ENCODE measurements at places on chromosomes 5 and 9.

DNA sequence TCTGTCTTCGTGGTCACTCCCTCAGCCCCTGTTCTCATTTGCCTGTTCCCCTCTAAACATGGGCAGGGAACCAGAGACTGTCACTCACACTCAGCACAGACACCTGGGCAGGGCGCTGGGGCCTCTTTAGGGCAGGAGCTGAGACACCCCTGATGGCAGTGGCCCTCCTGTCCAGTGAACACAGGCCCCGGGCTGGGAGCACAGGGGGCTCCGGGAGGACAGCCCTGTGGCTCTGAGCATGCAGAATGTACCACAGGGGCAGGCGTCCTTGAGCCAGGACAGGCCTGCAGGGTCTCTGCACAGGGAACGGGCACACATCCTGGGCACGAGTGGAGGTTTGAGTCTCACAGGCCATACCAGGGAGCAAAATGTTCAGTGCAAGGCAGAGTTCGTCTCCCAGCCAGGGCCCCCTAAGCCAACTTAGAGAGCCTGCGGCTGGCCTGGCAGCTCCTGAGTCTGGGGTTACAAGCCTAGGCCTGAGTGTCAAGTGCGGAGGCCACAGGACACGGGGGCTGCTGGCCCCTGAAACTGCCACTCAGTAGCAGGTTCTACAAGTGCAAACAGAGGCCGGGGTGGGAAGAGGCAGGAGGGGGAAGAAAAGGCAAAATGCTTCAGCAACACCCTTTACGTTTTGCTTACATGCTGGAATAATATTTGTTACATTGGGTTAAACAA is 55.9 kb upstream of the NKD2 start:
- no peak for DNase-seq

DNA sequence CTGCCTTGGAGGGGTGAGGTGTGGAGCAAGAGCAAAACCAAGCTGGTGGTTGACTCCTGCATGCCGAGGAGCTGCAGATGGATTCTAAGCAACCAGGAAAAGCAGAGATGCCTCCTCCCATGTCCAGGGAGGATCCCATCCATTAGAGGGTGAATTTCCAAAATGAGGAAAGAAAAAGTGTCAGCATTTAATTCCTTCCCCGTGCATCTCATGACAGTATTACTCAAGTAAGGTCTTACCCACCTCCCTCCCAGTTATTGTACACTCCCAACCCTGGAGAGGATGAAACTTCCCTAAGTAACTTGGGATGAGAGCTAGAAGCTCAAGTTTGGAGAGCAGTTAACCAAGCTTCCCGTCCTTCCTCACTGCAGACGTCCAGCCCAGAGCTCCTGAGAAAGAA is 19.9 kb downstream of the C9orf152 start:
- no peak for DNase-seq

DNA sequence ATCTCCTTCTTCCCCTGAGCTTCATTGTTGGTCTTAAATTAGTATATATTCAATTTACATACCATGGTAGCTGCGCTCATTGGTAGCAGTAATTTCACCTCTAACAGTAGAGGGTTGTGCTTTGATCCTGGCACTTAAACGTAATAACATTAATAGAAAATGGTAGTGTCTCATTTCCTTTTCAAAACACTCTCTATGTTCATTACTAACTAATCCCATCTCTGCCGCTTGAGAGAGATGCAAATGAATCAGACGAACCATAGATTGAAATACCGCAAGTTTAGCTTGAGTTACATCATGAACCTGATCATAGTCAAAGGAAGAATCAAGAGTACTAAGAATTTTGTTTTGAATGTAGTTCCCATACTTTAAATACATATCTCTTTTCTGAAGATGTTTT is 2.2 kb downstream of the THBS4 start:
- DNase-seq = no peak

- DNase-seq = no peak
Measured at GRCh38 chr9:114169029-114169951, 14.0 kb downstream of the COL27A1 start.

GRCh38 chr9:124758061-124758460 is 13.1 kb downstream of the NR6A1 start:
- DNase-seq = no peak

GRCh38 chr5:64794053-64794770 is 25.5 kb downstream of the CWC27 start:
- no peak for DNase-seq

- no peak for DNase-seq
Measured at GRCh38 chr5:63596254-63596653, 366.0 kb downstream of the HTR1A start.

GRCh38 chr5:142605611-142606010 is 80.3 kb downstream of the FGF1 start:
- DNase-seq = no peak

- DNase-seq = no peak
Measured at GRCh38 chr5:127320032-127320965, 29.7 kb downstream of the MEGF10 start.

DNA sequence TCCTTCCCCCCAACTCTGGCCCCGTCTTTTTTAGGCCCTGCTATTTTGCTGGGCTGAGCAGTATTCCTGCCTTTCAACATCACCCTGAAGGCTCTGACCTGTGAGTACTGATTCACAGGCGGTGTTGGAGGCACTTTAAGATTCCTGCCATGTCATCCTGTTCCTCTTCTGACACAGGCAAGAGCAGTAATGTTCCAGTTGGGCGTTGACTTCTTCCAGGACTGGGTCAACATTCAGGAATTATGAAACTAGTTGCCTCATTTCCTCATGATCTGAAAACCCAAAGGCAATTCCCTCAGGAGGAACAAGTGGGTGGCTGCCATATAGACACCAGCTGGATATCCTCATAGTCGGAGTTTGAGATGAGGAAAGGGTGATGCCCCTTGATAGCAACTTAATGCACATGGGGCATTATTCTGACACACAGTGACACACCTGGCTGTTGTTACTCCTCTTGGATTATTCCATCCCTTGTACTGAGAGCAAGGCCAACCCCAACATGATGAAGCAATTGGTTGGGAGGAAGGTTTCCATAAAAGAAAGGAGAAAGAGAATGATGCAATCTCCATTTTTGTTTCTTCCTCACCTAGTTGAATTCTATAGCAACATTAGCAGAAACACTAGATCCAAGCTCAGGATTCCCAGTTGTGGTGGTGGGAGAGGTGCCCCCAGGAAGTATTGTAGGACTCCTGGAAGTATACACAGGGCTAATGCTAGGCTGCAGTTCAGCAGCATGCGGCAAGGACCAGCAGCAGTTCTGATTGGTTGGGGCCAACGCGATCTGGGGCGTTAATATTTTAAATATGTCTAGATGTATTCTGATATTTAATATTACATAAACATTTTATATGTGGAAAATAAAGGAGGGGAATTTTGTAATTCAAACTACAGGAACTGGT is 19.6 kb upstream of the GLRX start:
- DNase-seq = no peak

DNA sequence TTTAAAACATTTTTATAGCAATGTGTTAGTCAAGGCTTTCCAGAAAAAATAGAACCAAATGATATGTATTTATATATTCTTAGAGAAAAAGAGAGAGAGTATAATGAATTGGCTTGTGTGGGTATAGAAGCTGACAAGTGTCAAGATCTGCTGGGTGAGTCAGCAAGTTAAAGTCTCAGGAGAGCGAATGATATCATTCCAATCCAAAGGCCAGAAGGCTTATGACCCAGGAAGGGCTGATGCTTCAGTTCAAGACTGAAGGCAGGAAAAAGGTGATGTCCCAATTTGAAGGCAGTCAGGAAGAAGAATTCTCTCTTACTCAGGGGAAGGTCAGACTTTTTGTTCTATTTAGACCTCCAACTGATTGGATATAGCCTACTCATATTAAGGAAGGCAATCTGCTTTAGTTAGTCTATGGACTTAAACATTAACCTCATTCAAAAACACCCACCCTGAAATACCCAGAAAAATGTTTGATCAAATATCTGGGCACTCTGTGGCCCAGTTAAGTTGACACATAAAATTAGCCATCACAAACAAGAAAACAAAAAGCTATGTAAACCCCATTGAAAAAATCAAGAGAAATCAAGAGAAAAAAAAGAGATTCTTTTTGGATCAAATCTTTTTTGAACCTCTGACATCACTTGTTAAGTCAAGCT is 189.6 kb downstream of the PIK3R1 start:
- no peak for DNase-seq

GRCh38 chr5:82346399-82347165 is 68.4 kb upstream of the RPS23 start:
- no peak for DNase-seq

DNA sequence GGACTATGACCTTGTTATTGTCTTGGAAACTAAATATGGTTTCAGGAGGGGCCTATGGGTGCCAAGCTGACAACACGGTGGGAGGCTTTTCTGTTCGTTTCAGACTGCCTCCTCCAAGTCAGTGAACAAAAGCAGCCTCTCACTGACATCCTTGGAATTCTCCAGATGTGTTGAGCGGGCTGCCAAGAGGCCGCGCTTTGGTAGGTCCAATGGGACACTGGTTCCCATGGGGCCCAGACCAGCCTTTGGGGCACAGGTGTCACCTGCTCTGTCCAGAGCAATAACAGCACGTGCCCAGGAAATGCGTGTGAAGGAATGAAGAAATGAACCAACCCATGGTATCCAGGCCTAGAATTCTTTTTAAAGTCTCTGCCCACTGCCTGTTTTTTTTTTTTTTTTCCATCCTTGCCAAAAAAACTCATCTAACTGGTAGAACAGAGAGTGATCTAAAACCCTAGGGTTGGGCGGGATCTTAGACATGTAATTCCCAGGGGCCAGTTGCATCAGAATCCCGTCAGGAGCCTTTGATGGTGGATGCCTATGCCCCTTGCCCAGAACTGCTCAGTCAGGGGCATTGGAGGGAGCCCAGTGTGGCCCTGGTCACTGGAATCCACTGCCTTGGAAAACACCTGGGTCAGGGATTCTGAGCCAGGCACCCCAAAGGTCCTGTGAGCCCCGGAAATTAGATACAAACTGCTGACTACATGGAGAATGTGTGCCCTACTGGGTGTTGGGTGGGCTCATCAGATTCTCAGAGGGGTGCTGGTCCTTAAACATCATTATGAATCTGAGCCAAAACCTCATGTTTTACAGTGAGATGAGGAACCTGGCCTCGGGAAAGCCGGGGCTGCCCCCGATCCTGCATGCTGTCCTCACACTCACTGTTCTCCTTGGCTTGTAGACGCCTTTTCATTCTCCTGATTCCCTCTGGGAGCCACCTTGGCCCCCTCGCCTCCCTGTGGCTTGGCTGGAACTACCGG is 60.1 kb downstream of the GTF3C4 start:
- DNase-seq = no peak

DNA sequence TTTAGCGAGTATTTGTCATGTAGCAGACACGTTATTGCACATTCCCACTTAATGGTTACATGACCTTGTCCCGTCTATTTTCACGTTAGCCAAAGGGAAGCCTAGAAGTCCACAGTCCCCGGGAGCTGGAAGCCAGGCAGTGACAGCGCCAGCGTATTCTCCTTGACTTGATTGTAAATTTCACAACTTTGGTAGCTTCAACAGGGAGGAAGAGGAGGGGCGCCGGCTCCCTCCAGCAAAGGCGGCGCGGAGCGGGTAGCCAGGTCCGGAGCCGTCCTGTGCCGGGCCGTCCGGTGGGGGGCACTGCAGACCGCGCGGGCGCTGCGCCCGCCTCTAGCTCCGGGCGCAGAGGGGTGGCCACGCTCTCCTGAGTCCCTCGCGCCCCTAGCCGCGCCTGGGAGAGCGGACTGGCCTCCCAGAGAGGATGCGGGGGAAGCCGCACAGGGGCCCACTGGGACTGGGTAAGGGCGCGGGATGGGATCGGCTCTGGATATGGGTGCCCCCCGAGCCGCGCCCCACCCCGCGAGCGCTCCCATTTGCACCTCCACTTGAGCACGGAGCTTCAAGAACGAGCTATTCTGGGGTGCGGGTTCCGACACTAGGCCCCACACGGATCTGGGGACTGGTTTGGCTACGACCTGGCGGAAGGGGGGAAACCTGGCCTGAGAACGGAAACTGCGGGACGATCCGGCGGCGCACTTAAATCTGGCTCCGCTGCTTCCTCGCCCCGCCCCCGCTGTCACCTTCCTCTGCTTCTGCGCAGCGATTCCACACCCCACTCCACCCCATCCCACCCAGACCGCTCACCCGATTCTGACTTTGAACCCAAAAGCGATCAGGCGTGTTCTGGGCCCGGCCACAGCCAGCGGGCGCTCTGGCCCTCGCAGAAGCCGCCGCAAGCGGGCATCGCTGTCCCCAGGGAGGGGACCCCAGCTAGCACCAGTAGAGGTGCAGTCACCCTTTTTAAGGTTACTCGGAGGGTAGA is 23.8 kb downstream of the KLF4 start:
- no peak for DNase-seq

GRCh38 chr5:39759701-39760100 is 334.9 kb upstream of the DAB2 start:
- no peak for DNase-seq

GRCh38 chr5:40689438-40689837 is 9.7 kb downstream of the PTGER4 start:
- DNase-seq = peak; percentile 77

- no peak for DNase-seq
Measured at GRCh38 chr5:169304175-169304574, 3.2 kb upstream of the SLIT3 start.

GRCh38 chr5:10456583-10457420 is 15.1 kb downstream of the ROPN1L start:
- no peak for DNase-seq

DNA sequence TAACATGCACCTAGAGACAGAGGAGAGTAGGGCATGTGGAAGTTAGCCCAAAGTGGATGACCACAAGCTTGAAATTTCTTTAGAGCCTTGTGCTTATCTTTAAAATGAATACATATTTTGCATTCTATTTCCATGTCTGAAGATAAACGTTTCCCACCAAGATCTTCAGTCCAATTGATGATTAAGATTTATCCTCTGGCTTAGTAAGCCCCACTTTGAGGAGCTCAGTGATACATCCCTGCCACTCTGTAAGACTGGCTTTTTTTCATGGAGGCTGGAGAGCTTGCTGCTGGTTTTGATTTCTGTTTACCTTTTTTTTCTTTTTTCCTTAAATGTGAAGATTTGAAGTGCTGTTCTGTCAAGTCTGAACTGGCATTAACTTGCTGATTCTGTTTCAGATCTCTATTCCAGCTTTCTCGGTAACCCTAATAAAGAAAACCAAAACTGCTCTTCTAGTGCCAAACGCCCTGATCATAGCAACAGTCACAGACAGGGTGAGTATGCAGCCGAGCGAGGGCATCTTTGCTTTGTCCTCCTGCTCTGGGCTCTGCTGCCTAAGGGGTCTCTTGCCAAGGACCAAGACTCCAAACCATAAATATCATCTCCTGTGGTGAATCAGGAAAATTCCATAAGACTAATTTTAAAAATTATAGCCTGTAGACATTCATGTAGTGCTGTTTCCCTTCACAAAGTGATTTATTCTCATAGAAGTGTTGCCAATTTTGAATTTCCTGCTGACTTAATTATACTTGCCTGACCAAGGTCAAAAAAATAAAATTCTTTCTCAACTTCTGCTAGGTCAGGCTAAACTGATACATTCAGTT is 54.3 kb downstream of the GRAMD2B start:
- DNase-seq = no peak

DNA sequence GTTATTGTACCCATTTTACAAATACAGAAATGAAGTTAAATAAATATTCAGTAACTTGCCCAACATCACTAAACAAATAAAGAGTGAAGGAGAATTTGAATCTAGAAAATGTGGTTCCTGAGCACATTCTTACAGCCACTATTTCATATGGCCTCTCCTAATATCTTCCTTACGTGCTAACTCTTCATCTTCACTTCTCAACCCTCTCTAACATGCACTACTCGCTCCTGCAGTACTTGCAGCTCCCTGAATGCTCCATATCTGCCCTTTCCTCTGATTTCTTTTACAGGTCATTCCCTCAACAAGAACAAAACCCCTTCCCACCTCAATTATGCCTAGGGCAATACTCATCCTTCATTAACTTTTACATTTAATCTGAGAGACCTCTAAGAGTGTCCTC is 711.5 kb downstream of the CETN3 start:
- DNase-seq = no peak

Measured in fibroblast of skin of left biceps (primary cell).